ENCODE measurements at places on chromosomes 11 and 22. TPM values are rescaled to one million over a fixed set of nuclear protein-coding genes. Genes with fewer than 3 reads are reported as not detected.

The ASPHD2 gene
- total RNA-seq = 0.18 TPM

DNA sequence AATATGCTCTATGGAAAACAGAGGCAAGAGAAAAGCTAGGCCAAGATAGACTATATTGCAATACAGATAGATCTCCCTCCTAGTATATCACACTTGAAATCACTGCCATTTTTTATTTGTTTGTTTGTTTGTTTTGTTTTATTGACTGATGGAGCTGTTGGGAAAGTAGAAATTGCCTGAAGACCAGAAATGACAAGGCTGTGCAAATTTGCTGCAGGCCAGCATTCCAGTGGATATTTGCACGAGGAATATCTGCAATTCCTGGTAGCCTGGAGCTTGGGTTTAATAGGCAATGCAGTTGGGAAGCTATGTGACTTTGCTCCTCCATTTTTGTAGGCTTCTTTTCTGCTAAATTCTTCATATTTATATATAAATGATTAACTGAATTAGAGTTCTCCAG is 991.7 kb downstream of the LRRC4C start:
- no peak for DNase-seq

DNA sequence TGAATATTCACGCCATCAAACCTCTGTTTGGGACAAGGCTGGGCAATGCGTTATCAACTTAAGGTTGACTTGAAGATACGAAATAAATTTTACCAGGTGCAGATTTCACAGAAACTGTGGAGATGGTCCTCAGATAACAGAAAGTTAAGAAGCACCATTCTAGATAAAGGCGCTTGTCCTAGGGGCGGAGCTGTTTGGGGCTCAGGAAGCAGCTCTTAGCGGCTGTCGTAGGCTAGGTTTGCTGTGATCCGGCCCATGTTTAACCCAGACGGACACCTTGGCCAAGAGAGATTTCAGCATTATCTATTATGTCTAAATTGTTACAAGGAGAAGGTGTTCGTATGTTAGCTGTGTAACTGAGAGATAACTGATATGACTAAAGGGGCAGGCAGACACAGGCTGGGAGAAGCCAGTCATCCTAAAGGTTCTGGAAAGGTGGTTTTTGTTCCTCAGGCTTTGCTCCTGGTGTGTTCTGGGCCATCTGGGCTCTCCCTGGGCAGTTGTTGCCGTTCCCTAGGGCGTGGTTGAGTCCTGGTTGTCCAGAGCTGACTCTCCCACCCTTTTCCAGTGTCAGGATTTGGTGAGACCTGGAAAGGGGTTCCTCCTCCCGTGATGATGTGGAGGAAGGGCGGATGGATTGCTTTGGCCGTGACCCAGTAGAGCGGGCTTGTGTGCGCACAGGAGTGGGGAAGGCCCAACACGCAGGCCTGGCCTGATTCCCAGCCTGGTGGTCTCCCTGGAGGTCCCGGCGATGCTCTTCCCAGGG is 25.8 kb downstream of the TPCN2 start:
- DNase-seq = no peak

DNA sequence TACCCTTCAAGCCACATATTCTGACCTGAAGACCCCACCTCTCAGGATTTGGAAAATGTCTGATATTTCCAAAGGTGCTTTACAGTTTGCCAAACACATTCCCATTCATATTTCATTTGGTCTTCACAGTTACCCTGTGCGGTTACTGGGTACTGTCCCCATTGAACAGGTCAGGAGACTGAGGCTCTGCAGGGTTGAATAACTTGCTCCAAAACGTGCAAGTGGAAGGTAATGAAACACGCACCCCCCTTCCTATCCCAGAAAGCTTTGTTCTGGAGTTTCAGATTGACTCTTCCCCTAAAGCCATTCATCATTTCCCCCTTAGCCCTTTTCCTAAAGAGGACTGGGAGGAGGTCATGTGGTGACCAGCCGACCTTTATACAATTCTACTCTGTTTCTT is 18.8 kb downstream of the MICAL2 start:
- no peak for DNase-seq

The XKR3 gene
- total RNA-seq = not detected

DNA sequence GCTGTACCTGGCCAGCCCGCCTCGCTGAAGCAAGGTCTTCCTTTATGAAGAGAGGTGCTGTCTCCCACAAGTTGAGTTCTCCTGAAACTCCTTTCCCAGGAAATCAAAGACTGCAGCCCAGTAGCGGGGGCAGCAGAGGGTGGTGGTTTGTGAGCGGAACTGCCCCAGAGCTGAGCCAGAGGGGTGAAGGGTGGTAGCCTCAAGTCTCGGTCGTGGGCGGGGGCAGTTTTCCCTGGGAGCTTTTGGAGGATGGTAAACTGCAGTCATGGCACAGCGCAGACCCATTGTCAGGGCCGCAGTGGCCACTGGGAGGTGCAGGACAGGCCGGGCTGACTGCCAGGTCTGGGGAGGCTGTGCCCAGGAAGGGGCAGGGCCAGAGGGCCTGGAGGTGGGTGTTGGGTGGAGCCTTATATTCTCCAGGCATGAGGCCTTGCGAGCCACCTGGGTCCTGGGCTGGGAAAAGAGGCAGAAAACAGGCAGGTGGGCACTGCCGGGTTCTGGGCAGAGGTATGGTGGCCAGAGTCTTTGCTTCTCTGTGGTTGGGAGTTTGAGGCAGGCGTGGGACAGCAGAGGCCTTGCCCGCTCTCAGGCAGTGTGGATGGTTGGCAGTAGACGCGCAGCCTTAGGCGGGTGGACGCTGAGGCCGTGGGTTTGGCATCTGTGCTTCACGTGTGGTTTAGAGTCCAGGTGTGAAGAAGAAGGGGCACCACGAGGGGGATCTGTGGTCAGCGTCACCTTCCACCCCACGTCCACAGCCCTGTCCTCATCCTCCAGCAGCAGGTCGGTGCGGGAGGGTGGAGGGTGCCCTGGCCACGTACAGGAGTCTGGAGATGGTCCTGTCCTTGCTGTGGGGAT is 1176.4 kb downstream of the BRD1 start:
- DNase-seq = no peak

The OR5I1 gene
- total RNA-seq = not detected

The TREH gene
- not detected for total RNA-seq

- peak; percentile 59 for DNase-seq
These were observed 378.0 kb downstream of the NTM start for GRCh38 chr11:131748151-131749050.

- no peak for DNase-seq
These were observed 299.1 kb upstream of the MTNR1B start for GRCh38 chr11:92670308-92670890.

The SLC22A25 gene
- 0.09 TPM for total RNA-seq

DNA sequence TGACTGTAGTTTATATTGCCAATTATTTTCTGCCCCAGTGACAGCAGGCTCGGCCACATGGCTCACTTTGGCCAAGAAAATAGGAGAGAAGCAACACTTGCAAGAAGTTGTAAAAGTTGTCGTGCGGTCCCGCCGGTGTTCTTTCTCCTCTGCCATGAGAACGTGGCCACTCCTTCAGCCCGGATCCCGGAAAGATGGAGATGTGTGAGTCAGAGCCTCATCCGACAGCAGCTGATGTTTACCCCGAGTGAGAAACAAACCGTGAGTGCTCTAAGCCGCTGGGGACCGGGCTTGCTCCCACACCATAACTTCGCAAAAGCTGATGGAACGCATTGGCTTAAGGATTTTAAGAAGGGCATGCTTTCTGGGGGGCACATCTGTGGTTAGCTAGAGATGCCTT is 157.0 kb downstream of the CACNA1I start:
- no peak for DNase-seq

DNA sequence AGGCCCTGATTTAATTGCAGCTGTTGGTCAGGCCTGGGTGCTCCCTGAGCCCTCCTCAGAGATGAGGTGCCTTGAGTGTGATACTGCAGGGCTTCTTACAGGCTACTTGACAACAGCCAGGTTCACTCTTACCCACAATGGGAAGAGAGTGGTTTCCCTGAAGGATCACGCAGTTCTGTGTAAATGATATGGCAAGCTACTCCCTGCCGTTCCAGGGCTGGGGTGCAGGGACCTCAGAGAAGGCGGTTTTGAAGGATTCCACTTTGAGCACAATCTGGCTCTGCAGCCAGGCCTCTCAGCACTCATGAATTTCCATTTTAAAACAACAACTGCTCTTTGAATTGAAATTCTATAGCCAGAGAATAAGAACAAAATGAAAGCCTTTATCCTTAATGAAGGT is 92.9 kb downstream of the SLC17A6 start:
- no peak for DNase-seq

The OR8A1 gene
- total RNA-seq = not detected

DNA sequence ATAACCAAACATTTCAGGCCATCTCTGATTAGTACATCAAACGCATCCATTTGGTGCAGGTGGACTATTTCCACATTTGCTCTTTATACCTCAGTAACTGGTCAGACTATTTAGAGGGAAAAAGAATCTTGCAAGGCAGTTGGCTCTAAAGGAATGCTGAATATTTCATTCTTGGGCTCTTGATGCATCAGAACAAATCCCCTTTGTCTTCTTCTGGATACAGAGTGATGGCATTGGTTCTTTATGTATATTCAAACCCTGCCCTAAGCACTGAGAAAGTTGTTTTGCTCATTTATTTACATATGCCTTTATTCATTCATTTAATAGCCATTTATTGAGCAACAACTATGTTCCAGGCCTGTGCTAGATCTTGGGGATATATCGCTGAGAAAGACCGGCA is 31.1 kb upstream of the RAB30 start:
- no peak for DNase-seq

DNA sequence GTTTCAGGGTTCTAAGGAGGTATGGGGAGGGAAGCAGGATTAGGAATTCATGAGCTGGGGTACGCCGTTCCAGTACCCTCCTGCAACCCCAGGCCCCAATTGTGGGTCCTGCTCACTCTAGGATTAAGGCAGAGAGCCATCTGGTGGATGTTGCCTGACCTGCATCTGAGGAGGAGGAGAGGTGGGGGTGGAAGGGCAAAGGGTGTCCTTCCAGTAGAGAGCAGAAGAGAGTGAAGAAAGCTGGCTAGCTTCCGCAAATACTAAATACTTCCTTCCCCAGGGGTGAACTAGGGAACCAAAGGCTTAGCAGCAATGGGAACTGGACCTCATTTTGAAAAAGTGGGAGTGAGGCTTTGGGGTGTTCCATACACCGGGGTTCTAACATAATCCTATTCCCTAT is 10.6 kb downstream of the LRRC51 start:
- DNase-seq = peak; percentile 72

The C11orf65 gene
- total RNA-seq = 0.94 TPM

The PACSIN3 gene
- total RNA-seq = 108 TPM

- DNase-seq = no peak
These were observed 18.2 kb upstream of the OR10W1 start for GRCh38 chr11:58286249-58286648.

GRCh38 chr11:66429983-66430602 is 8.6 kb downstream of the MRPL11 start:
- peak; percentile 76 for DNase-seq

DNA sequence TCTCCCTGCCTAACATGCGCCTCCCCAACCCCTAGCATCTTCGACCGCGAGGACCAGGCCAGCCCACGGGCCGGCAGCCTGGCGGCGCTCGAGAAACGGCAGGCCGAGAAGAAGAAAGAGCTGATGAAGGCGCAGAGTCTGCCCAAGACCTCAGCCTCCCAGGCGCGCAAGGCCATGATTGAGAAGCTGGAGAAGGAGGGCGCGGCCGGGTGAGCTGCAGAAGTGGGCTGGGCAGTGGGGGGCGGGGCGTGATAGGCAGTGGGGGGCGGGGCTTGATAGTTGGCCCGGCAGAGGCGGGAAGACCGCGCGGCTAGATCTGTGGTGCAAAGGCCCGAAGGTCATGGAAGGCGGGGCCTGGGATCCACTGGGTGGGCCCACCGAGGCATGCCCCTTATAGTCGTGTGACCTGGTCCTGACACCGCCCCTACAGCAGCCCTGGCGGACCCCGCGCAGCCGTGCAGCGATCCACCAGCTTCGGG is 8.7 kb downstream of the SELENOM start:
- peak; percentile 68 for DNase-seq

The SCN4B gene
- total RNA-seq = 5.9 TPM

GRCh38 chr11:111347723-111348115 is 31.4 kb downstream of the POU2AF1 start:
- DNase-seq = no peak

The NXPE1 gene
- not detected for total RNA-seq

- DNase-seq = no peak
These were observed 45.2 kb downstream of the LGR4 start for GRCh38 chr11:27427183-27427980.

DNA sequence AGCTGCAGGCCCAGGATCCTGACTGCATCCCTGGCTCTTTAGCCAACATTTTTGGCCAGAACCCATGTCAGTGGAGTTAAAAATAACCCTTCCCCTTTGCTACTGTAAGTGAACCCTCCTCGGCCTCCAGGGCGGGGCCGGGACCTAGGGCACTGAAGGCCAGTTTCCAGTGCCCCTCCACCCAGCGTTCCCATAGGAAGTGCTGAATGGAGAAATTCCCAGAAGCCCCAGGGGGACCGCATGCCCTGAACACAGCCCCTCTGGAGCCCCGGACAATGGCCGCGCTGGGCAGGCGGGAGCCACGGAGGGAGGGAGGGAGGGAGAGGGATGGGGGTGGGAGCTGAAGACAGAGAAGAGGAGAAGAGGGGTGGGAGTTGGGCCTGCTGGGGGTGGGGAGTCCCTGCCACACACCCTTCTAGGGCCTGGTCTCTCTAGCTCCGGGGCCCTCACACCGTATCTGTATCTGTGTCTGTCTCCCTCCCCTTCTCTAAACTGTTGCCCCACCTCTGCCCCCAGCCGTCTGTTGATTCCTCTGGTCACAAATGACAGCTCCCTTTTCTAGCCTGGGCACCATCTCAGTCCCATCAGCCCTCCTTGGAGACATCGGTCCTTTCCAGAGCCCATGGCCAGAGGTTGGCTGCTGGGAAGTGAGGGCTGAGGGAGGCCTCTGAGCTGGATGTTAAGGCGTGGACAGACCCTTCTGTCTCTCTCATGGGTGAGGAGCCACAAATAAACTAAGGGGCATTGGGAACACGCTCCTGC is 10.9 kb downstream of the PDGFB start:
- DNase-seq = peak; percentile 67

DNA sequence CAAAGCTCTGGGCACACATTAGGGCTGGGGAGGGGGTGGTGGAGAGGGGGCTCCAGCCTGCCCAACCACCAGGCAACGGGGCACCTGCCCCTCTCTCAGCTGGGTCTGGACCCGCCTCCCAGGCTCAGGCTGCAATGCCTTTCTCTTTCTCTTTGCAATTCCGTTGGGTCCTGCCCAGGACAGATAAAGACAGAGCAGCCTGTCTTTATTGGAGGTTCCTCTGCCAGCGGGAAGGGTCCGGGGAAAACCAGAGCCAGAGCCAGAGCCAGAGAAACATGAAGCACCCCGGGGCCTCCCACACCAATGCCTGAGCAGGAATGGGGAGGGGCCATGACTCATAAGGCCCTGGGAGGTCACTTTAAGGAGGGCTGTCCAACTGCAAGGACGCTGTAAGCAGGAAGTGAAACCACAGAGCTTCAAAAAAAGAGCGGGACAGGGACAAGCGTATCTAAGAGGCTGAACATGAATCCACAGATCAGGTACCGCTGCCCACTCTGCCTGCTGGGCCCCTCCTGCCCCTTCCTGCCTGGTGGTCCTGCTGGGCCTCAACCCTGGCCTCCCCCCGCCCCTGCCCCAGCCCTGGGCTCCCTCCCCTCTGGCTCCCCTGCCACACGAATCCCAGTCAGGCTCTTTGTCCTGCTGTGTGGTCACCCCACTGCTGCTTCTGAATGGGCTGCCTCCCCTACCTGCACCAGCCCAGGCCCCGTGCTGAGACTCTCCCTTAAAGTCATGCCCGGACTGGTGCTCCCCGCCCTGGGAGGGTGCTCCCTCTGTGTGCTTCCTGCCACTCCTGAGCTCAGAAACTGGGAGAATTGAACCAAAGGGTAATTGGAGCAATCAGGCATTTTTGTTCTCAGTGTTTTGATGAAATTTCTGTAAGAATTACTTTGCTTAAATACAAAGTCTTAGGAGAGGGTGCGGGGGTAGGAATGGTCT is at the start of gene APOBEC3B:
APOBEC3B (plus strand) TSS at position 356 of the 936 bp plus-strand sequence; CDS start at position 463, 107 bp downstream.
- DNase-seq = peak; percentile 90

The LARGE2 gene
- total RNA-seq = 0.32 TPM
